Activated CD4-positive, CD25-positive, alpha-beta regulatory T cell (primary cell): ENCODE measurements at places on chromosomes 2 and 18.

- DNase-seq: no peak
Observed at GRCh38 chr2:163859951-163860350, 124.1 kb upstream of the FIGN start.

GRCh38 chr2:200447139-200447855, 62.6 kb downstream of the KCTD18 start:
- DNase-seq: no peak

DNA sequence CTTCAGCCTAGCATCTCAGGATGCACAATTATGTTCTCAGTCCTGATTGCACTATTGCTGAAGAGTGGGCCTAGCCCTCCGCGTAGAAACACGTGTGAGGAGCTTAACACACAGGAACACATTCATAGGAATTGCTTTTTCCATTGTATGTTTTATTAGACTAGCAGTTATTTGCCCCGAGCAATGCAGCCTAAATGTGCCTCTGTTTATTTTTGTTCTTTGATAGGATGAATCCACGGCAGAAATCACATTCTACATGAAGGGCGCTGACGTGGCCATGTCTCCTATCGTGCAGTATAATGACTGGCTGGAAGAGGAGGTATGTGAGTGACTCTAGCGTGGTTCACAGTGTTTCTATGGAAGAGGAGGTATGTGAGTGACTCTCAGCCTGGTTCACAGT, 65.9 kb upstream of the NFATC1 start:
- no peak for DNase-seq

DNA sequence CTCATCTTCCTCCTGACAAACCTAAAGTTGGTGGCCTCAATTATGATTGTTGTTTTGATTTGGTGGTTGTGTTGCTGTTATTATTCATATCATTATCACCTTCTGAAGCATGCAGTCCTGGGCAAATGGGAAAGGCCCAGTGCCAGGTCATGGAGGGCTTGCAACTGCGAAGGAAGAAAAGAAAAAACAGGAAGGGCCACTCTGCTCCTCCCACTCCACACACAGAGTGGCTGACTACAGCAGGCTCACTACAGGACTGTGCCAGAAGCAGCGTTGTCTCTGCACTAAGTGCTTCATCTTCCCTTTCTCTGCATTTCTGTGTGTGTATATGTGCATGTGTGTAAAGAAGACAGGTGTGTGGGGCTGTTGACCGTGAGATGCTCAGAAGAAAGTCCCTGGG, 231.9 kb downstream of the ANKRD30B start:
- DNase-seq: no peak

GRCh38 chr2:233976690-233977294, 59.6 kb downstream of the TRPM8 start:
- DNase-seq: no peak

DNA sequence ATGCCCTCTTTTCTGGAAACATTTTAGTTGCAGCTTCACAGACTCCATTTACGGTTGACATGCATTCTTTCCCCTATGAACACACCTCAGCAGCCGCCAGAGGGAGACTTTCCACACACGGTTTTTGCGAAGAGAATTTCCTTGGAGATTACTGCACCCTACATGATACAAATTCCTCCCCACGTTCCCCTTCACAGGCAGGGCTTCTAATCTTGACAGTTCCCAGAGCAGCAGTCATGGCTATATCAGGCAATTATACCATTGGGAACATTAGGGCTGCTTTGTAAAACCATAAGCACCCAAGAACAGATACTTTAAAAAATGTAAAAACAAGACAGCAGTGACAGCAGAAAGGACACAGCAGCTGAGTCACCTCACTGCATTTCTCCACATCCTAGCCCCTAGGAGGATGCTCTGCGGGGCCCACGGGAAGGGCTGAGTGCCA, 253.8 kb downstream of the TGIF1 start:
- no peak for DNase-seq

- DNase-seq: no peak
Observed at GRCh38 chr2:176083796-176084261, at the start of gene EVX2. Gene EVX2 (minus strand): TSS chr2:176083962. CDS start chr2:176083776, 186 bp downstream.
